ENCODE measurements at places on chromosomes 2 and 18. TPM values are rescaled to one million over a fixed set of nuclear protein-coding genes. Genes with fewer than 3 reads are reported as not detected.

GRCh38 chr2:121777699-121778058 is 22.2 kb downstream of the TSN start:
- peak; percentile 93 for DNase-seq

DNA sequence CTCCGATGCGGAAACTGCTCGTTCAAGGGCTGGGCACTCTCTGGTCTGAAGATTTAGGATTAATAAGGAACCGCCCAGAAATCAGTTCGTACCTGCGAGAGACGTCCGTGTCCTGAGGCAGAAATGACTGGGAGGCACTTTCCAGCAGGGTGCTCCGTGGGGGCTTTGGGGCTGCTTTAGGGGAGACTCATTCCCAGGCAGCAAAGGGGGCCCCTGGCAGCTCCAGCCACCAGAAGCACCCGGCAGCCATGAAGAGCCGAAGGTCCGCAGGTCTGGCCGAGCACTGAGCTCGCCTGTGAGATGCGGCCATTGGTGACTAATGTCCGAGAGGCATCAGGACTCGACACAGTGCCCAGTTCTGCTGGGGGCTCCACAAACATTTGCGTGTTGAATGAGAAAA is 20.9 kb downstream of the KCNG2 start:
- no peak for DNase-seq

DNA sequence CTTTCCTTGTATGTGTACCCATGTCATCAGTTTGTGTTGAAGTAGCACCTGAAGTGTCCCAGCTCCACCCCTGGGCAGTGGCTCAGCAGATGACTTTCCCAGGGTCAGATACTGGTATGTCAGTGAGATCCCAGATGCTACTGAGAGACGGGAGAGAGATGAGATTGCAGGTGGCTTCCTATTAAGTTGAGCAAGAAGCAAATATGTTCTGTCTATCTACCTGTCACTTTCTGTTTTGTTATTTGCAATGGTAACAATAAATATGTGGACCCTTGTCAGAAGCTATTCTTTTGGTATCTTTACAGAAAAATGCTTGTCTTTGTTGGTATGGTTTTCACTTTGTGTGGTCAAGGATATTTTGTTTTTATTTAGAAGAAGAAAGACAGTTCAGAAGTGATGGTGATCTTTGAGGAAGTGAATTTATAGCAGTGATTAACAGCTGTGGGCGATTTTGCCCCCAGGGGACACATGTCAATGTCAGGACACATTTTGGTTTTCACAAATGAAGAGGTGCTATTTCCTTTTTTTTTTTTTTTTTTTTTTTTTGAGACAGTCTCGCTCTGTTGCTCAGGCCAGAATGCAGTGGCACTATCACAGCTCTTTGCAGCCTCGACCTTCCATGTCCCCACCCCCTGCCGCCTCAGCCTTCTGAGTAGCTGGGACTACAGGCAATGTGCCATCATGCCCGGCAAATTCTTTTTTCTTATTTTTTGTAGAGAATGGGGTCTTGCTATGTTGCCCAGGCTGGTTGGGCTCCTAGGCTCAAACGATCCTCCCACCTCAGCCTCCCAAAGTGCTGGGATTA is 21.4 kb downstream of the MGAT5 start:
- no peak for DNase-seq

DNA sequence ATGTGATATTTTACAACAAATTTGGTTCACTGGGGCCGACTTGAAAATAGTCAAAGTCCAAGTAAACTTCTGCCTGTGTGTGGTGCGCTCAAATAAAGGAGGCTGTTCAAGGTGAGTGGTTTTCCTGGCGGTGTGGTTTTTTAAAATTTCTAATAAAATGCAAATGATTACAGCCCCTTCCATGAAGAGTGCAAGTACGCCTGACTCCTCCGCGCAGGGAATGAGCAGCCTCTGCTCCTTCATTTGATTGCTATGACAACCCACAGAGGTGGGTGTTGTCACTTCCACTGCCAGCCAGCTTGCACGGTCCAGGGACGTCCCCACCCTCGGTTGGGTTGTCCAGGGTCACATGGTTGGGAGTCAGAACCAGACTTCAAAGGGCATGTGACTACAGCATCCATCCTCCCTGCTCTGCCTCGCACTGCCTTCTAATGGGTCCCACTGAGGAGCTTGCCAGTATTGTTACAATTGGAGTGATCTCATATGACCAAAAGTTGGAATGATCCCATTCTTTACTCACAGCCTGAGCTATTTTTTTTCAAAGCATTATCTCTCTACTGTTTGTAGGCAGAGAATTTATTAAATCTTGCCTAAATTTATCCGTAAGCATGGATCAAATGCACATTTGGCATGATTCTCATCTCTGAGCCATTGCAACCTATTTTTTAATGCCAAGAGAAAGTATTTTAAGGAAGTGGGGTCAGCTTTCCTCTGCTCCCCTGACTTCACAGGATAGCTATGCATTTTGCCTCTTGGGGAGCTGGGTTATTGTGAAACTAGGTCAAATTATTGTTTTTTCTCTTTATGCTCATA is 121.3 kb downstream of the AGAP1 start:
- no peak for DNase-seq

- no peak for DNase-seq
These were observed 350.7 kb upstream of the MAP2 start for GRCh38 chr2:209073151-209073550.

DNA sequence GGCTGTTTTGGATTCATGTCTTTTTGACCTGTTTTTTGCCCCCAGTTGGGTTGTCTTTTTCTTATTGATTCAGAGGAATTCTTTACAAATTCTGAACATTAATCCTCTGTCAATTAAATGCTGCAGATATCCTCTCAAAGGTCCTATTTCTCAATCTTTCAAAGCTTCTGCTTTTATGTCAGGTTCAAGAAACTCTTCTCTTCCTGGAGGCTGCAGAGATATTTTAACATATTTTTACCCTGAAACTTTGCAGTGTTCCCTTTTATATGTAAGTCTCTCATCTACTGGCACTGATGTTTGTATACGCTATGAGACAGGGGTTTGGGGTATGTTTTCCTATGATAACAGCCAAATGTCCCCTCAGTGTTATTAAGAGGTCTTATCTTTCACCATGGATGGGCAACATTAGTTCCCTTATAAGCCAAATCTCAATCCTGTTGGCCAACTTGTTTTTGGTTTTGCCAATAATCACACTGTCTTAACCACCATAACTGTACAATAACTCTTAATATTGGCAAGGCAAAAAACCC is 159.3 kb downstream of the HDAC4 start:
- no peak for DNase-seq

DNA sequence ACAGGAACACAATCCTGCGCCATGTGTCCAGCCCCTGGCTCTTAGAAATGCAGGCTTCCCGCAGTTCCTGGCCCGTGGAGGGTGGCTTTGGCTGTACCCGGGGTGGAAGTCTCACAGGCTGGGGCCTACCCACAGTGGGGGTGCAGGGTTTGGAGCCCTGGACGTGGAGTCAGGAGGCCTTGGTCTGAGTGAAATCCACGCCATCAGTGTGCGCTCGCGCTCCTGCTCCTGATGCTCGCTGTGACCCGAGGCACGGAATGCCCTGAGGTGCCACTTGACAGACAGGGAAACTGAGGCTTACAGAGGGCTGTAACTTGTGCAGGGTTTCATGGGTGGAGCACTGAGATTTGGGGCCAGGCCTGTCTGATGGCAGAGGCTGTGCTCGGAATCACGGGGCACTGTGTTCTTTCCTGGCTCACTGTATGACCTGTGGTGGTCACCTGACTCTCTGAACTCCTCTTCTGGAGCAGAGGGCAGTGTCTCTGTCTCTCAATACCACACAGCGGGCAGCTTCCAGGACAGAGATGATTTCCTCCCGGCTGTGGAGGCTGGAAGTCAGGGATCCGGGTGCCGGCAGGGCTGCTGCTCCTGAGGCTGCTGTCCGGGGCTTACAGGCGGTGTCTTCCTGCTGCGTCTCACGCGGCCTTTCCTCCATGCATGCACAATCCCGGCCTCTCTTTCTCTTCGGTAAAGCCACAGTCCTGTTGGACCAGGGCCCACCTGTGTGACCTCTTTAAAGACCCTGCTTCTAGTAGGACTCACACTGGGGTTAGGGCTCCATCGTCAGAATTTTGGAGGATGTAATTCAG is 25.9 kb upstream of the ALLC start:
- DNase-seq: no peak

DNA sequence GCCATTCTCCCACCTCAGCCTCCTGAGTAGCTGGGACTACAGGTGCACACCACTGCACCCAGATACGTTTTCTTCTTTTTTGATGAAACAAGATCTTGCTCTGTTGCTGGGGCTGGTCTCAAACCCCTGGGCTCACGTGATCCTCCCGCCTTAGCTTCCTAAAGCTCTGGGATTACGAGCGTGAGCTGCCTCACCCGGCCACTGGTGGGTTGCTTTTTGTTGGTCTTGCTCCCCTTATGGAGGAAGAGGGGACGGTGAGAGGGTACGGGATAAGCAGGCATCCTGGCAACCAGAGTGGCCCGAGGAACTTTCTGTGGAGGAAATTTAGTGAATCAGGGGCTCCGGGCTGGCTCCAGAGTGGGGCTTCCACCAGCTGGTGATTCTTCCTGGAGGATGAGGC is 222.3 kb downstream of the HDAC4 start:
- DNase-seq: no peak

The UCN gene
- total RNA-seq: 0.52 TPM

The SULT1C4 gene
- total RNA-seq: not detected

Data from PC-3 (cell line).